ENCODE measurements at places on chromosomes 2 and 18. TPM values are rescaled to one million over a fixed set of nuclear protein-coding genes. Genes with fewer than 3 reads are reported as not detected.
A peak's percentile ranks its signal among the peaks of the same experiment; 100 is the strongest.

The NDUFS1 gene
- 95.5 TPM for total RNA-seq

The RGPD4 gene
- 0.87 TPM for total RNA-seq

The DQX1 gene
- 0.16 TPM for total RNA-seq

- H3K4me3 ChIP-seq = no peak overlapping the region
- no peak overlapping the region for H3K27ac ChIP-seq
- H3K27me3 ChIP-seq = no peaks in the 10 kb centered on the region
Observed at GRCh38 chr18:60188958-60189357, 183.6 kb downstream of the MC4R start.

The VWA3B gene
- not detected for total RNA-seq

The C1GALT1C1L gene
- total RNA-seq = 0.31 TPM

DNA sequence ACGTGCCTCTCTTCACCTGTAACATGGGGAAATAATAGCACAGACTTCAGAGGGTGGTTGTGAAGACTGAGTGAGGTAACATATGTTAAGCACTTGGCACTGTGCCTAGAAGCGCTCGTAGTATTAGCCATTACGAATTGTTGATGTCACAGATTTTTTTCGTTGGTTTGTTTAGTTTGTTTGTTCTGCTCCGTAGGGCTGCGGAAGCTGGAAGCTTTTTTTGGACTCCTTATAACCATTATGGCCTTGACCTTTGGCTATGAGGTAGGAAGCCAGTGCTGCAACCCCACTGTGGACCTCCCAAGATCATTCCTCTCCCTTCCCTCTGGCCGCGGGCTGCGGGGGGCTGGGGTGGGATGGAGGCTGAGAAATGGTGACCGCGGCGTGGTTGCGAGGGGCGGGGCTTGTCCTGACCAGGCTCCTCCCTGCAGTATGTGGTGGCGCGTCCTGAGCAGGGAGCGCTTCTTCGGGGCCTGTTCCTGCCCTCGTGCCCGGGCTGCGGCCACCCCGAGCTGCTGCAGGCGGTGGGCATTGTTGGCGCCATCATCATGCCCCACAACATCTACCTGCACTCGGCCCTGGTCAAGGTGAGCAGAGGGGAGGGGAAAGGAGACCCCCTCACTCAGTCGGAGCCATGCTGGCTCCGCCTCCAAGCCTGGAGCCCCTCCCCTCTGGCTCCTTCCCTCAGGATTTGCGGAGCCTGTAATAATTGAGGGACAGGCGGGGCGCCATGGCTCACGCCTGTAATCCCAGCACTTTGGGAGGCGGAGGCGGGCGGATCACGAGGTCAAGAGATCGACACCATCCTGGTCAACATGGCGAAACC lies 5.5 kb downstream of the SLC11A1 start:
- H3K4me1 ChIP-seq = peaks cover 4% of the 10 kb centered on the region
- DNase-seq = no peak
- peak overlapping the region; percentile 34 for H3K4me3 ChIP-seq
- no peak overlapping the region for H3K27ac ChIP-seq
- no peaks in the 10 kb centered on the region for H3K27me3 ChIP-seq

GRCh38 chr2:52895726-52896340 lies 871.8 kb upstream of the CHAC2 start:
- no peaks in the 10 kb centered on the region for H3K4me1 ChIP-seq
- no peak overlapping the region for H3K27ac ChIP-seq
- H3K36me3 ChIP-seq = no peaks in the 10 kb centered on the region

- no peak for DNase-seq
- no peak overlapping the region for H3K27ac ChIP-seq
- no peaks in the 10 kb centered on the region for H3K36me3 ChIP-seq
- peaks cover 14% of the 10 kb centered on the region for H3K27me3 ChIP-seq
- H3K4me1 ChIP-seq = peaks cover 2% of the 10 kb centered on the region
Observed at GRCh38 chr2:137957033-137957432, 7.2 kb upstream of the HNMT start.

DNA sequence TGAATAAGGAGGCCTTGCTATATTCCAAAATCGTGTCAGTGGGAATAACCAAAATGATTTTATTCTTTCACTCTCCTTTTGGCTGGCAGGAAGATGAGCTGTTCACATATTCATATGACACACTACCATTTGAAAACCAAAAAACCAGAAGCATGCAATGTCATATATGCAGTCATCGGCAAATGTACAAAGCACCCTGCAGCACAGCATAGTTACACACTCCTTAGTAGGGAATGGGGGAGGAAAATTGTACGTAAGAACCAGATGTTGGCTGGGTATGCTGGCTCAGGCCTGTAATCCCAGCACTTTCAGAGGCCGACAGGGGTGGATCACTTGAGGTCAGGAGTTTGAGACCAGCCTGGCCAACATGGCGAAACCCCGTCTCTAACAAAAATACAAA lies 176.6 kb downstream of the GFPT1 start:
- DNase-seq = no peak
- H3K4me1 ChIP-seq = no peaks in the 10 kb centered on the region
- no peak overlapping the region for H3K27ac ChIP-seq

The CCDC93 gene
- total RNA-seq = 22.9 TPM

GRCh38 chr2:98739020-98739419 lies 8.1 kb upstream of the MGAT4A start:
- no peak for DNase-seq
- H3K36me3 ChIP-seq = peaks cover 5% of the 10 kb centered on the region
- H3K4me1 ChIP-seq = peaks cover 45% of the 10 kb centered on the region

The RAX gene
- not detected for total RNA-seq

GRCh38 chr2:19697131-19697530 lies 204.7 kb downstream of the TTC32 start:
- no peaks in the 10 kb centered on the region for H3K4me1 ChIP-seq
- peaks cover 4% of the 10 kb centered on the region for H3K27me3 ChIP-seq
- DNase-seq = no peak
- no peak overlapping the region for H3K4me3 ChIP-seq

The RTP5 gene
- total RNA-seq = 0.20 TPM

DNA sequence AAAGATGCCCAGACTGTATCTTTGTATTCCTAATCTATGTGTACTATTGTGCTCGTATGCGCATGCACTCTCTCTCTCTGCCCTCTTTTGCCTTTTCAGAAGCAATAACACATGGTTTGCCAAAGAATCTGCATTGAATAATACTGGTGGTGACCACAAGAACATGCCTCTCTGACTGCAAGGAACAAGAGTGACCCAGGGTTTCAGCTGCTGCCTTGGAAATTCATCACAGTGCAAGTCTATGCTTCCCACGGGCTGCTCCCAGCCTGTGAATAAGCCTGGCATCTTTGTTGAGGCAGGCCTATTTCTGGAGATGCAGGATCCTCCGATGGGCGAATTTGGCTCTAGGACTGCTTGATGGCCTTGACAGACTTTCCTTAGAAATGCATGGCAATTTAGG lies 689.4 kb upstream of the FANCL start:
- no peak overlapping the region for H3K27ac ChIP-seq
- H3K27me3 ChIP-seq = no peaks in the 10 kb centered on the region
- H3K36me3 ChIP-seq = no peaks in the 10 kb centered on the region
- no peak for DNase-seq
- H3K4me3 ChIP-seq = no peak overlapping the region

DNA sequence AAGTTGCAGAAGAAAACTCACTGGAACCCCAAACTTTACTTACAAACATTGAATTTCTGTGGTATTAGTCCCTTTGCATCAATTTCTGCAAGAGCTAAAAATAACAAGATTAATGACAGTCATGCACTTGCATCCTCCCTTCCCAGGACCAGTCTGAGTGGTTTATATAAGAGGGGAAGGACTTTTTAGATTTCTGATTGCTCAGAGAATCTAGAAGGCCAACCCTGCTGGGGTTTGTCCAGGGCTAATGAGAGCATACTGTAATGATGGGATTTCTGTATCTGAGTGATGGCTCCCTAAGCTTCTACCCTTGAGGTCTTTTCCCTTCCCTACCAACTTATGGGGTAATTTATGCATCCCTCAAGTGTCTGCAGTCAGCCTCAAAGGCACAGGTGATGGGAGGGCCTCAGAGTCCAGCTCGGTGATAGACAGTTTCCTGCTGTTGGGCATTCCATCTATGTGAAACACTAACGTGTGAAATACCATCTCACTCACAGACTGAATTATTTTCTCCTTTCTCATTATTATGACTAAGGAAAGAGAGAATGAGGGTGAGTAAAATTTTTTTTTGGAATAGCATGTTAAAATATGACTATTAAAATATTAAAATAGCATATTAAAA lies 556.3 kb downstream of the RIT2 start:
- no peak overlapping the region for H3K4me3 ChIP-seq
- no peaks in the 10 kb centered on the region for H3K36me3 ChIP-seq
- H3K27ac ChIP-seq = no peak overlapping the region
- no peak for DNase-seq
- no peaks in the 10 kb centered on the region for H3K4me1 ChIP-seq

- no peaks in the 10 kb centered on the region for H3K27me3 ChIP-seq
- H3K4me3 ChIP-seq = peak overlapping the region; percentile 86
- peaks cover 48% of the 10 kb centered on the region for H3K36me3 ChIP-seq
- peaks cover 57% of the 10 kb centered on the region for H3K4me1 ChIP-seq
Observed at GRCh38 chr2:84906900-84907714, 1.7 kb downstream of the TMSB10 start.

DNA sequence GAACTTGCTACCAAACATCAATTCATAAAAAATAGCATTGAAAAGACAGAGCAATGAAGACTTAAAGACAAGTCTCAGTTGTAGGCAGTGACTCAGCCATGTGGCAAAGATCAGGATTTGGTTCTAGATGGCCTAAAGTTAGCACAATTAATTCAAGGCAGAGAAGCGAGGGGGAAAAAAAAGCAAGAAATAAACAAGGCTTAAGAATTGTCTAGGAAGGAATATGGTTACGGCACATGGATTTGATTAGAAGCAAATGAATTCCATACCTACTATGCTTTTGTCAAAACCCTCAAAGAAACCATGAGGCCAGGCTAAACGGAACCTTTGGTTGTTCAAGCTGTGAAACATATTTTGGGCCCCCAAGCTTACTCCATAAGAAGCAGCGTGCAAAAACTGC lies 362.2 kb upstream of the KCNH7 start:
- no peaks in the 10 kb centered on the region for H3K27me3 ChIP-seq
- H3K27ac ChIP-seq = no peak overlapping the region
- no peak overlapping the region for H3K4me3 ChIP-seq
- H3K36me3 ChIP-seq = no peaks in the 10 kb centered on the region
- no peaks in the 10 kb centered on the region for H3K4me1 ChIP-seq

DNA sequence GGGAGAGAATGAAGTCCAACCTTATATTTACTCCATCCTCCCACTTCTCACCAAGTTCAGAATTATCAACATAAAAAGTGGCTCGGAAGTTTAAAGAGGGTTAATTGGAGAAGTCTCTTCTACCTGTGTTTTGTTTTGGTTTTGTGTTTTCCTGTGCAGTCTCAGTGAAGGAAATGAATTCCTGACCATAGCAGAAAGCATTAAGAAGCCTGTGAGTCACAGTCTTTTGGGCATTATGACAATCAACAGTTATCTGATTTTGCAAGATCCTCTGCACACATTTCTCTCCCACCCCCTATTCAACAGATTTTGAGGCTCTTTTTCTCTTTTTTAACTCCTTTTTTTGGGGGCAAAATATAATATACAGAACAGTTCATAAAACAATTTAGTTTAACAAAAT lies 8.6 kb upstream of the RPL37A start:
- no peaks in the 10 kb centered on the region for H3K36me3 ChIP-seq
- H3K4me3 ChIP-seq = no peak overlapping the region
- H3K4me1 ChIP-seq = no peaks in the 10 kb centered on the region
- DNase-seq = no peak
- no peak overlapping the region for H3K27ac ChIP-seq

The UPP2 gene
- total RNA-seq = not detected

Measured in activated naive CD8-positive, alpha-beta T cell treated with anti-CD3 and anti-CD28 coated beads for 36 hours (primary cell).